ENCODE measurements at places on chromosomes 2 and 18.

DNA sequence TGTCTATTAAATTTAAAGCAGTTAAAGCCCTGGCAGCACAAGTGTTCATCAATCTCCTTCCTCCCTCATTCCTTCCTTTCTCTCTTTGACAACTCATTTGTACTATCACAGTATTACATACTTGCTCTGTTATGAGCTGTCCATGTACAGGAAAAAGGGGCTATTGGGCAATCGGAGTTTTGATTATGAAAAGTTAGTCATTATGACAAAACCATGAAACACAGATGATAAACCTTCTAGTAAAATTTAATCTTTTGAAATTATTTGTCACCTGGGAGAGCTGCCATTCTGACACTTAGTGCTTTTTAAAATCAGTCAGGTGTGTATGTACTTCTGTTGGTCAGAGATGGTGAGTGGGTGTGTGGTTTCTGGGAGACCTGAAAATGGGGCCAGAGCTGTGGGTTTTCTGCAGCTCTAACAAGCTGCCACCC lies 39.4 kb downstream of the MAP4K4 start:
- peak; percentile 81 for DNase-seq

GRCh38 chr2:96116424-96116878 lies at the start of gene ADRA2B:
TSS of gene ADRA2B (minus strand) at chr2:96116571. CDS start at chr2:96116149, 422 bp downstream.
- peak; percentile 32 for DNase-seq

DNA sequence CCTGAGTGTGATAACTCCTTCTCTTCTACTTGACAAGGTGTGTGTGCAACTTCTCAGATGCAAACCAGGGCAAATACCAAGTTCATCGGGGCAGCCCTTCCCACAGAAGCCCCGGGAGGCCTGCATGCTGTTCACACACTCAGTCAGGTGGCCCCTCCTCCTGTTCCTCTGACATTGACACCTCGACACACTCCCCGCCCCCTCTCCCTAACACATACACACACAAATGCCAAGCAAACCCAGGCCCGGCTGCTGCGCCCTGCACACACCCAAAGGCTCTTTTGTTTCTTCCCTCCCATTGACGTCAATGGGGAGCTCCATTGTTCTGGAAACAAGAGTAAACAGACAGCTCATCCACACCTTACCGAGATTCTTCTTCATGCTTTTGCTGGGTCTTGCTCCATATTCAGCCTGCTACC lies 1.7 kb upstream of the PER2 start:
- DNase-seq, result no peak

DNA sequence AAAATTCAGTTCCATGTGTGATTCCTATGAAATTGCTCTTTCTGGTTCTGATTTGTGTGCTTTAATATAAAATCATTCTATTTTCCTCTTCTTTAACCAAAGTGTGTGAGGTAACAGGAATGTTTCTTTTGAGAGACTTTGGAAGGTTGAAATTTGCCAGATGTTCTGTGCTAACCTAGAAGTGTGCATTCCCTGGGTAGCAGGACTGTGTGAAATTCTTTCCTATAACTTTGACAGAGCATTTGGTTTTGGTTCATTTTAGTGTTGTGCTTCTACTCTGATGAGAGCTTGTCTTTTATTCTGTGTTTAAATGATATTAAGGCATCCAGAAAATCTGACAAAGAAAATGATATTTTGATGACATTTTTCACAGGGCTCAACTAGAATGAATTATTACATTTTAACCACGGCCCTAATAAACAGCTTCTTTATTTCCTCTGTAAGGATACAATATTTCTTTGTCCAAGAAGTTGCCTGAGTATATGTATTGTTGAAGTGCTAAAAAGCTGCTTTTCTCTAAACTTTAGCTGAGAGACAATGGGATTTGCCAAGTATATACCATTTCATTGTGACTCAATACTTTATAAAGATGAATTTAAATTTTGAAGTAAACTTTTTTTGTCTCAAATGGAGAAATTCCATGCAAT lies 34.7 kb upstream of the DLX1 start:
- DNase-seq, result no peak

DNA sequence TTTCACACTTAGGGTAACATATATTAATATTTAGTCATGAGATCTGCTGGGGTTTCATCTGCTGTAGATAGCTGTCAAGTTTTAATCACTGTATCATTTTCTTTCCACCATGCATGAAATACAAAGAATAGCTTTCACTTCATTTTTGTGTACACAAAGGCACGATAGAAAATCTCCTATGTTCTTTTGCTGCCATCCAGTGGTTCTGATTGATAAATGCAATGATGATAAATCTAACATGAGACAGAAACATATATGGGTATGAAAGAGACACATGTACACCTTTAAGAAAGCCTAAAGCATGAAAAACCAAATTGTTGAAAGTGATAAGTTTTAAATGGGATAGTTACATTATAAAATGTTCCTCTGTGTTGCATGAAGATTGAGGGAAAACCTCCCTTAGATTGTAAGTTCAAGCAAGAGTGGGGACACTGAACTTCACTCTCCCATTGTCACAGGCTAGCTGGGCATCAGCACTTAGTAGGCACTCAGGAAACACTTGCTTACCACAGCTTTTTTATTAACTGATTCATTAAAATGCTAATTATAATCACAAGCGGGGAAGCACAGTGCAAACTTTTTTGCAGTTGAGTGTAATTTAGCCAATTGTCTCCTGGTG lies 31.2 kb downstream of the C1D start:
- peak; percentile 74 for DNase-seq

- DNase-seq, result no peak
Observed at GRCh38 chr2:124024561-124025170, 421 bp upstream of the CNTNAP5 start.

- DNase-seq, result no peak
Observed at GRCh38 chr2:66202586-66202985, 232.3 kb upstream of the MEIS1 start.

DNA sequence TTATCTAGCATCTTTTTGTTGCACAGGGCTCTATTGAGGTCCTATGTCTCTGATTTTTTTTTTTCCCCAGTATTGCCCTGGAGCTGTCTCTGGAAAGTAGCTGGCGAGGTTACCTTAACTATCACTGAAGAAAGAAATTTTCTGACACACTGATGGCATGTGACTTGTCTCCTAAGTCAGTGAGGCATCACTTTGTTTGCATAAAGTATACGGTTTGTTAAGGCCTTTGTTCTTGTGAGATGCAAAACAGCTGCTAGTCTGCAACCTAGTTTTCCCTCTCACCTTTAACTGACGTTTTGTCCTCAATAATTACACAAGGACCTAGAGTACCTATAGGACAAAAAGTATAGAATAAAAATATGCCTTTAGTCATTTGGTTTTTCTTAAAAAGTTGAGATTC lies 41.8 kb downstream of the UBXN4 start:
- no peak for DNase-seq

DNA sequence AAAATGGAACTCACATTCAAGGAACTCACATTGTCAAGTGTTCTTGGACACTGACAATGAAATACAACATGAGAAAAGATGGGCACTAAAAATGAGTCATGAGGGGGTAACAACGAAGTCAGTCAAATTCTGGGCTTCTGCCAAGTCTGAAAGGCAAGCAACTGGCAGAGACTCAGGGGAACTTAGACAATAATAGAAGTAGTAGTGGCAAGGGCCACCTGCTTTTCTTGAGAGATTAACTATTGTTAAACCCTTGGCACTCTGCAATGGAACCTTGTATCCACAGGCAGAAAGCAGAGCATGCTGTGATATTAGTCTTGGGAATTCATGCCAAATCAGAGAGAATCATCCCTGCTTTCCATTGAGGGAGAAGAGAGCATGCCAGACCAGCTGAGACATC lies 382.6 kb upstream of the CDH2 start:
- peak; percentile 3 for DNase-seq

All from EL (cell line).